ENCODE measurements at places on chromosomes 1 and 21. TPM values are rescaled to one million over a fixed set of nuclear protein-coding genes. Genes with fewer than 3 reads are reported as not detected.

- no peak for DNase-seq
These were observed 18.4 kb upstream of the REG4 start for GRCh38 chr1:119829625-119830024.

DNA sequence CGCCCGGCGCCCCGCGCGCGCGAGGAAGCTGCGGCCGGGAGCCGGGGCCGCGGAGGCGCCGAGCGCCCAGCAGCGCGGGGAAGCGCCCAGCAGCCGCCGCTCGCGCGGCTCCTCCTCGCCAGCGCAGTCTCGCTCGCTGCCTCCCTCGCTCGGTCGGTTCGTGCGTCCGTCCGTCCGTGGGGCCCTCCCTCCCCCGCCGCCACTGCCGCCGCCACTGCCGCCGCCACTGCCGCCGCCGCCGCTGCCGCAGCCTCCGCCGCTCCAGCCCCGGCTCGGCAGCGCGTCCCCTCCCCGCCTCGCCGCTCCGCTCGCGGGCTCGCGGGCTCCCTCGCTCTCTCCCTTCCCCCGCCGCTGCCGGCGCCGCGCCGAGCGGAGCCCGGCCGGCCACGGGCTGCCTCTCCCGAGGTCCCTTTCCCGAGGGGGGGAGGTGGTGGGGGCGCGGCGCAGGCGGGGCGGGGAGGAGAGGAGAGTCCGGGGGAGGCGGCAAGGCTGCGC is at the start of gene KCND3:
KCND3 (minus strand) TSS at position 138 of the 495 bp plus-strand sequence.
- no peak for DNase-seq

DNA sequence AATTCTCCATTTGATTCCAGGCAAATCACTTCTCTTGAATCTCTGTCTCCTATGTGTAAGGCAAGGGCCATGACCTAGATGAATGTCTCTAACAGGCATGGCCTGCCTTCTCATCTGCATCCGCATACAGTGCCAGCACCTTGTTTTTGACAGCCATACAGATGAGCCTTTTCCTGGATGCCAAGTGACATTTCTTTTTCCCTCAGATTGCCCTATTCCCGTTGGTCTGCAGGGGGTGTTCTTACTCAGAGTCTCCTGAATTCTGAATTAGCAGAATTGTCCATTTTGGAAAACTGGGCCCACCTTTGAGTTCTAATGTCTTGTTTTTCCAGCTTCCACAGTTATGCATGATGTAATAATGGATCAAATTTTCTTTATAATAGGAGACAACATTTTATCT is 88.0 kb upstream of the ADAR start:
- DNase-seq: no peak

DNA sequence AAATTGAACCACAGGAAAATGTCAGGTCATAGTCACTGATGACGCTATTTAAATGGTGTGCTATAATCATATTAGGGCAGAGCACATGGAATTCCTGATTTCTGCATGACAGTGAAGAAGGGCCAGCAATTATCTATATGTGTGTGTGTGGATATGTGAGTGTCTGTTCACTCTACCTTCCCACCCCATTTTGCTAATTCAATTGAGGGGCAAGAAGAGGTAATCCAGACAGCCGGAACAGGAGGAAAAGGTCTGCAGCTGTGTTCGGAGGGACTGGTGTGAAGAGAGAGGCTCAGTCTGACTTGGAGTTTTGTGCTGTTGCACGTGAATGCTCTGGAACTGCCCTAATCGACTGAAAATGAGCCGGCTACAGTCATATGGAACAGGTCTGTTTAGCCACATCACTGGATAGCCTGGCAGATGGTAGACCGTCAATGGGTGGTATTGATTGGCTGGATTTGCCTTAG is 5.1 kb upstream of the ELAVL4 start:
- no peak for DNase-seq

Gene CCDC18
- total RNA-seq: 35.0 TPM

- no peak for DNase-seq
These were observed 4.5 kb downstream of the POLR3C start for GRCh38 chr1:145828367-145829026.

- no peak for DNase-seq
These were observed 70.9 kb upstream of the BMP8A start for GRCh38 chr1:39420493-39420892.

- no peak for DNase-seq
These were observed 59.6 kb downstream of the RGS21 start for GRCh38 chr1:192376374-192376773.

- no peak for DNase-seq
These were observed 273.4 kb upstream of the CACYBP start for GRCh38 chr1:174726167-174726879.

DNA sequence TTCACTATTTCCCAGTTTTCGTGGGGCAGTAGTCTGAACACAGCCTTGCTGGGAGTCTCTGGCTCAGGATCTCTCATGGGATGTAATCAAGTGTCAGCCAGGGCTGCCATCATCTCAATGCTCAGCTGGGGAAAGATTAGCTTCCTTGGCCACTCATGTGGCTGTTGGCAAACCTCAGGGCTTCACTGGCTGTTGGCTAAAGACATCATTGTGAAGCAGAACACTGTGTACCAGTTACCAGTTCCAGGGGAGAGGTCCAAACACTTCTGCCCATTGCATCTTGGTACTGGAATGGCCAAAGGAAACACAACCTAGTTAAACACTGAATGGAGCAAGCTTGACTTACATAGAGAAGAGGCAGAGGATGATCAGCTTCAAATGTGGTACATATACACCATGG is 33.7 kb downstream of the AADACL4 start:
- no peak for DNase-seq

Gene SLC44A3
- total RNA-seq: not detected

DNA sequence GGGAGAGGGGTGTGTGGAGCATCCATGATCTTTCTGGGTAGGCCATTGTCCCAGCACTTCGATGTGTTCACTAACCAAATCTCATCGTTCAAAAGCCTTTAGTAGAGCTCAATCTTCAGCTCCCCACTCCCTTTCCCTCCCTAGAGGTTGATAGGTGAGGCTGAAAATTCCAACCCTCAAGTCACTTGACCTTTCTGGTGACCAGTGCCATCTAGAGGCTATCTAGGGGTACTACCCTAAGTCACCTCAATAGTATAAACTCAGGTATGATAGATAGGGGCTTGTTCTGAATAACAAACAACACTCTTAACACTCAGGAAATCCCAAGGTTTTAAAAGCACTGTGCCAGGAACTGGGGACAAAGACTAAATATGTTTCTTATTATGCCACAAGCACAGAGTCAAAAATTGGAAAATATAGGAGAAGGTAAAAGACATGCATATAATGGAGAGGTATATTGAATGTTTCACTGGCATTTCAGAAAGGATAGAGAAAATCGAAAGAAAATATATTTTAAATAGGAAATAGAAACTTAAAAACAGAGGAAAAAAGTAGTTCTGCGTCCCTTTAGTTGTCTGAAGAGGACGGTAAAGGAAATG is 42.9 kb upstream of the CD53 start:
- peak; percentile 60 for DNase-seq

DNA sequence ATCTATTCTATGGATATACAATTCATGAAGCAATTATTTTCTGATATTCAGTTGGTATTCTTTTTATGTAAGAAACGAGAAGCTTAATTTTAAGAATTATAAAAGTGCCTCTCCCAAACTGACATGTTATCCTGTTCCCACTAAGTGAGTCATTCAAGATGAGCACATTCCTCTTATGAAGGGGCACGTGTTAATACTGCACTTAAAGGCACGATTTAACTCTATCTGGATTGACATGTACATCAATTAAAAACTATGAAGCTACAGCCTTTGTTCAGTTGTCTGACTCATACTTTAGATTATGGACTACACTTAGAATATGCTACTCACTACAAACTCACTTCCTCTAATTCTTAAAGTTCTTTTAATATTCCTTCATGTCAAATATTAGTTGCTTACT is 111.6 kb downstream of the CYYR1 start:
- DNase-seq: no peak

GRCh38 chr1:228058172-228058948 is 24.1 kb upstream of the ARF1 start:
- peak; percentile 29 for DNase-seq

DNA sequence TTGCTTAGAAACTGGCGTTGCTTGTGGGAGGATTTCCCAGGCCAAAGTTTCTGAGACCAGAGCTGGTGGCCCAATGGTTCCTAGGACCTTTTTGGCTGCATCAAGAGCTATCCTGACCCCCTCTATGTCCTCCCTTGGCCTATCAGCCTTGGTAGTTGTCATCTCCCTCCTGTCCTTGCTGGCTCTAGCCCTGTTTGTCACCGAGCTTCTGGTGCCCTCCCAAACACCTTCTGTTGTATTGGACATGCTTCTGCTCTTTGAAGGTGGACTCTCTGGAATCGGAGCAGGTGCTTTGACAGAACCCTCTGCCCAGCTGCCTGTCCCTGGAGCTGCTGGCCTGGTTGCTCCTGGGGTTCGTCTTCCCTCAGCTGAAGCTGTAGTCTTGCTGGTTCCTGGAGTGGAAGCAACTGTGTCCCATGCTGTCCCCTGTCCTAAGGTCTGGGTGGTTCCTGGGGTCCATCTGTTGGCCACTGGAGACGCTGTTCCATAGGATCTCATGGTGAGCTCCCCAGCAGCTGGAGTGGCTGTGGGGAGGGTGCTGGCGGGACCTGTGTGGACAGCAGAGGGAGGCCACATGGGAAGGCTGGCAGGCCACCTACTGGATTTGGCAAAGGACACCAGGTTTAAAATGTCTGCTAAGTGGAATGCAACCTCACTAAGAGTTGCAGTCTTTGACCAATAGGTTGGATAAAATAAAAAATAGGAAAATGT is 9.4 kb downstream of the FCAMR start:
- DNase-seq: no peak

DNA sequence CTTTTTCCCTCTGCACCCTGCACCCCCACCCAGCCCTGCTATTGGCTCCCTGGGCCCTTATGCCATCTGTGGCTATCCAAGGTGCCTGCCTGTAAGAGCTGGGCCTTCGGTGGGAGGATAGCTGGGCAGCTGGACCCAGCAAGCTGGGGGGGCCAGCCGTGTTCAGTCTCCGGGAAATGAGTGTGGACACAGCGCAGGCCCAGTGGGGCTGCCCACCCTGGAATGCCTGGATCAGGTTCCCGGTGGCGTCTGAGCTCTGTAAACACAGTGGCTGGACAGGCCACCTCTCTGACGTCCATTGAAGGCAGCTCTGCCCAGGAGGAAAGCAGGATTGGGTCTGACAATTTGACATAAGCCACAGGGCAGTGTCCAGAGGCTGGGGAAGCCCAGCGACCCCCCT is 127.8 kb downstream of the FOXD2 start:
- DNase-seq: no peak

Gene AMIGO1
- 0.90 TPM for total RNA-seq

DNA sequence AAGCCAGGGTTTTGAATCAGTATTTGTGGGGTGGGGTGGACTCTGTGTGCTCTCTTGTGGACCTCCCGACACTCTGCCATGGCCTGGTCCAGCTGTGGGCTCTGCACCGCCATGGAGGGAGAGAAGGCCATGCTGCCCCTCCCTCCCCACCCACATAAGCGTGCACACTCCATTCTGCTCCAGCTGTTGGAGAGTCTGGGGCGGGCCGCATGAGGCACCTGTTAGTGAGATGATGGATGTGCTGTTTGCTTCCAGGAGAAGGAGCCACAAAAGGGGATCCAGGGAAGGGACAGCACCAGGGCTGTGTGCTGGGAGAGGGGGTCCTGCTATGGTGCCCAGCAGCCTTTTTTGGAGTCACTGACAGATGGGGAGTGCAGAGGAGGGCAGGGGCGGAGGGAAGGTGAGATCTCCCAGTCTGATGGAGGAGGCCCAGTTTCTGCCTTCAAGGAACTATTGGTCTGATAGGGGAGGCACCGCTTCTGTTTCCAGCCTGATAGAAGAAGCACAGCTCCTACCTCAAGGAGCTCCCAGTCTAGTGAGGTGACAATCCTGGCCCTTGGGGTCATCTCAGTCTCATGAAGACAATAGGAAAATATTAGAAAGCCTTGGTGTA is 101.5 kb downstream of the ACTL8 start:
- no peak for DNase-seq

Gene COL11A1
- total RNA-seq: not detected

DNA sequence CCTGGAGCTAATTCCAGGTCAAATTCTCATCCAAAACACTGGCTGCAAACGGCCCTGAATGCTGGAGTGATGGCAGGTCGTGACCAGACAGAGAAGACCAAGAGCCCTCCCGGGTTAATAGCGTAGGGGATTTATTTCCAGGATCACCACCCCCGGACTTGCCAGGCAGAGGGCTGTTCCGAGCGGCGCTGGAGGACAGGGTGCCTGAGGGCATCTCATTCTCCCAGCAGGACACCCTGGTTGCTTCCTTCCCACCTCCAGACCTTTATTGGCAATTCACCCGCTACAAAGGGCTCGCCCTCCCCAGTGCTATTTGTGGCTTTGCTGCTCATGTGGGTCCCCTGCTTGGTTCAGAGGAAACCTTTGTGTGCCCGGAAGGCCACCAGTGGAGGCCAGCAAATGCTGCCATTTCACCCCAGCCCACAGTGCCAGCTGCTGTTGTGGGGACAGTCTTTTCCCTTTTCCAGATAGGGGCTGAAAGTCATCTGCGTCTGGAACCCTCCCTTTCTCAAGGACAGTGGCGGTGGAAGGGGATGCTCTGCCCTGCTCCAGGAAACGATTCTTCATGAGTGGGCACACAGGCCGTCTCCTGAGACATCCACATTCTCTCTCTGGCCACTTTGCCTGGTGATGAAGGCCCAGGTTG is 19.0 kb upstream of the C1orf174 start:
- peak; percentile 42 for DNase-seq

All from natural killer cell treated with Interleukin-12 subunit alpha and Interleukin-12 subunit beta and Interleukin-15 and Interleukin-18, amount 100 ng/mL, for 72 hours (primary cell).